ENCODE measurements at places on chromosomes 4 and X. TPM values are rescaled to one million over a fixed set of nuclear protein-coding genes. Genes with fewer than 3 reads are reported as not detected.

- DNase-seq, result no peak
These were observed 229.8 kb downstream of the DKK2 start for GRCh38 chr4:106806158-106806797.

- DNase-seq, result no peak
These were observed 26.1 kb upstream of the VMA21 start for GRCh38 chrX:151370906-151371305.

DNA sequence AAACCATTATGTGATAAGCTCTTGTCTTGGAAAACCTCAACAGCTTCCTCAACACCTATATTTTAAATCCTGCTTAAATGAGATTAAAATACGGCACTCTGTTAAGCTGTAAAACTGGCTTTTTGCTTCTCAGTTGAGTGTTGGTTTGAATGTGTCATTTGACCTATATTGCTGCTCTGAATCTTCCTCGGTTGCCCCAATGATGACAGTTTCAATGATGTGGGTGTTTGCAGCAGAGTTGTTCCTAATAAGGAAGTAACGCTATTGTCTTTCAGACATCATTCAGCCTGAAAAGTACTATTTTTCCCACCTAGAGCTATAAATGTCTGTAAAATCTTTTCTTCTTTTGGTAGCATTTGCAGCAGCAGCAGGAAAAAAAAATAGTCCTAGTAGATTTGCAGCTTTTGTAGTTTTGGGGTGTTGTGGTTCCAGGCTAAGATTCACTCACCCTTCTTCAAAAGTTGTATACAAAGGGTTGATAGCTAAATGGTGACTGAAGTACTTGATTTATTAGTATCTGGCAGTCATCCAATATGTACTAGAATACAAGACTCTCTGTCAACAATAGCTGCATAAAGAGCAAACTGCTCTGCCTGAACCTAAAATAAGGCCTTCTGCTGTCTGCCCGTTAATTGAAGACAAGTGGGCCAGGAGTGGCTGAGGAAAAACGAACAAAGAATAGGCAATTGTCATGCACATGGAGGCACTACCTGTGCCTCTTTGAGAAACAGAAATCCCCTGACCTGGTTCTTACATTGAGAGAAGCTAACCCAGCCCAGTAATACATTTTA lies 333.1 kb downstream of the IL1RAPL1 start:
- no peak for DNase-seq

- peak; percentile 47 for DNase-seq
These were observed 224.3 kb downstream of the DCLK2 start for GRCh38 chr4:150302553-150302952.

DNA sequence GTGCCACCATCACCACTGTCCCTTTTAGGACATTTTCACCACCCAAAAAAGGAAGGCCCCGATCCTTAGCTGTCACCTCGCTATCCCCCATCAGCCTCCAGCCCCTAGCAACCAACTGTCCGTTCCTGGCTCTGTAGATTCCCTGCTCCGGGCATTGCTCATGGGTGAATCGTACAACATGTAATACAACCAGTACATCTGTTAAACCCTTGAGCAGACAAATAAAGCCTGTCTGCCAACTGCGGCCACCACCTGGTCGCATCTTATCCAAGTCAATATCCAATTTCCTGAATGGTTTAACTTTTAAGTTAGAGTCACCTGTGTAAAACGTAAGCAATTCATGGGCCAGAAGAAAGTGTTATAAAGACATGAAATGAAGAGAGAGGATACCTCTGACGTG lies 251.9 kb downstream of the AFAP1 start:
- no peak for DNase-seq

DNA sequence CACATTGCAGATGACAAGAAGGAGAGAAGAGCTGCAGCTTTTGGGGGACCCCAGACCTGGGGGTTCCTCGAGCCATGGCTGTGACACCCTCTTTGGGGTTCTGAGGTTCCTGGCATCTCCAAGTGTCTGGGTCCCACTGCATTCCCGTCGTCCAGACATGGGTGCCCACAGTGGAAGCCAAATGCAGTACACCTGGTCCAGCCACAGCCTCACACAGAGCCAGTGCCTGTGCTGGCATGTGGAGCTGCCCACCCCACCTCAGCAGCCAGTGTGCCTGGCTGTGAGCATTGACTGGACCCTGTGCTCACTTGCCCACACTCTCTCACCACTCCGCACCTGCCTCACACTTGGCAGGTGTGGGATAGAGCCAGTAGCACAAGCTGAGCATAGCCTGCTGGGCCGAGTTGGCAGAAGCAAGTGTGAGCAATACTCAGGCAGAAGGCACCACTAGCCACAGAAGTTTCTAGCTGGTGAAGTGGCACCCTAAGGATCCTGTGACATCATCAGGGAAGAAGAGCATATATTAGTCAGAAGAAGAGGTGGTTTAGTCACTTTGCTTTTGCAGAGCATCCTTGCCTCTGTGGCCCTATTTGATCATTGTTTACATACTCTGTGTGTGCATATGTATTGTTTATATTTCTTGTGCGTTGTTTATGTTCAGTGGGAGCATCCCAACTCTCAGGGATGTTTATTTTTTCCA lies 65.0 kb upstream of the MAGEB2 start:
- no peak for DNase-seq

DNA sequence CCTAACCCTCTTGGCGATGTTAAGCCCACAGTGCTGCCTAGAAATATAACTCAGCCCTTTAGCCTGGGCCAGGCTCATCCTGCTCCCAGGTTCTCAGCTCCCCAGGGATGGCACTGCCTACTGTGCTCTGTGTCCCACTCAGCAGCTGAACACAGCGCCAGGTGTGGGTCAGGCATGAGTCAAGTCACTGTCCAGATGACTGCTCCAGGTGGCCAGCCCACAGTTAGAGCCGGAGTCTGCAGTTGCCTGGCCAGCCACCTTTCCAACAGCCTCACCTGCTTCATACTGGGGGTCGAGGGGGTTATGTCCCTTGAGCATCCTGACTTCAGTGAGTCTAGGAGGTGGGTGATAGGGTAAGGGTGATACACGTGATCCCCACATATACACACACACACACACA lies 48.4 kb downstream of the TBC1D14 start:
- no peak for DNase-seq

DNA sequence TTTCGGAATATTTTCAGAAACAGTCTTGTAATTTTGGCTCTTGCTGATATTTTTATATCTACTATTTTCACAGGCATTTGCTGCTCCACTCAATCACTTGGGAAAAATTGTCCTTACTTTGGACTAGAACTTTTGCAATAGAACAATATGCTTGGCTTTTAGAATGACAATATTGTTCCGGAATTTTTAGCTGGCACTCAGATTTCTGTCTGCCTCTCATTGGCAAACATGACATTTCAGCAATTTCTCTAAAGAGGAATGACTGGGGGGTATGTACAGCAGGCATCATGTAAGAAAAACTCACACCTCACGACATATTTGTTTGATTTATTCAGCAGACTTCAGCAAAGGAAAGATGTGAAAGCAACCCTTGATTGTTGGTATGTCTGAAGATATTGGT lies 243.6 kb upstream of the GPRIN3 start:
- no peak for DNase-seq

DNA sequence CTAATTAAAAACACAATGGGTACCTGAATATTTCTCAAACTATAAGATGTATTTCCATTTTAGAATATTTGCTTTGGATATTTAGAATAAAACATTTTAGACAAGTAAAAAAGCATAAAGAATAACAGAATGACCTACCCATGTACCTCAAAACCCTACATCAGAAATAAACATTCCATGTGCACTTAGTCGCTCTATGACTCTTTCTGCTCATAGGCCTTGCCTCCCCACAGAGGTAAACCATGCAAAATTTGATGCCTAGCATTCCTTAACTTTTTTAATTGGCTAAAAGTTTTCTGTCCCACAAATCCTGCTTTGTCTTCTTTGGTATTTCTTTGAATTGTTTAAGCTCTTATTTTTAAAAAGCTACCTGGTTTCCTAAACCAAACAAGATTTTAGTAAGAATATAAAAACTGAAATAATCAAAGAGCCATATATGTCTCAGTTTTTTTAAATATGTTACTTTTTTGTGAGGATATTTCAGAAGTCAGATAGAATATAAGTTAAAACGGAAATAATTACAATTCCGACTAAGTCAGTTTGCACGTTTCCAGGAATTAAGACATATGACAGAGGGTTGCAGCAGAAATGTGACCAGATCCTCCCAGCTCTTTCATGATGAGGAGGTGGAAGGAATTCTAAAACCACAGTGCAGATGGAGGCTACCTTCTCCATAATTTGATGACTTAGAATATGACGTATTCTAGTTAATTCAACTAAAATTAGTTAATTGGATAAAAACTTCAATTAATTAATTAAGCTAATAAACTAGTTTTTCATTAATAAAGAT lies 102.5 kb downstream of the FIP1L1 start:
- no peak for DNase-seq

GRCh38 chrX:18877469-18877868 lies 106.4 kb downstream of the PHKA2 start:
- no peak for DNase-seq

- no peak for DNase-seq
These were observed 34.7 kb downstream of the MSL3 start for GRCh38 chrX:11792461-11793421.

- DNase-seq, result peak; percentile 83
These were observed 38.9 kb downstream of the PRIMPOL start for GRCh38 chr4:184688447-184688846.

DNA sequence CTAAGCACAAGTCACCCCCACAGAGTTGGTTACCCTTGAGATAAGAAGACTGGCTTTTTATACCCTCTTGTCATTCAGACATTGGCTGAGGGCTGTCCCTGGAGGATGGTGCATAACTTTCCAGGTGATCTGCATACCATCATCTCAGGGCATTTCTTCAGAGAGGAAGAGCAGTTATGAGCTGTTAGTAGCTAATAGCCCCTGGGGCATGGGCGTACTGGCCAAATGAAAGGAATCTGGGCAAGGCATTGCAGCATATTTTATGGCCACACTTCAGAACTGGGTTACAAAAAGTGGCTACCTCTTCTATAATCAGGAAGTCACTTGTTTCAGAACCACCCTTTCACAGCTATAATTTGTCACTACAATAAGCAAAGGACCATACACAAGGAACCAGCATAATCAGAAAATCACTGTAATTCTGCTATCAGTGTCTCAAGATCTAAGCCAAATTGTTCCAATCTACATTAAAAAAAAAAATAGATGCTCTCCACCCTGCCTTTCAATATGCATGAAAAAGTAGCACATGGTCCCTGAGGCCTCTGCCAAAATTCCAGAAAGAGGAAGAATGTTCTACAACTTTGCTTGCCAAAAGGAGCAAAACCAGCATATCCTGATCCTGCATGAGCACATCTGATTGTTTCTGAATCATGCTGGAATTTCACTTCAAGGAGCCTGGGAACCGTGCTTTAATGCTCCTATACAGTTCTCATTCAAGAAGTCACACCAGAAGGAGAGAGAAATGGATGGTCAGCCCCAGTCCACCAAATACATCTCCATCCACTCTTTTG lies 92.0 kb downstream of the TMEM144 start:
- no peak for DNase-seq

DNA sequence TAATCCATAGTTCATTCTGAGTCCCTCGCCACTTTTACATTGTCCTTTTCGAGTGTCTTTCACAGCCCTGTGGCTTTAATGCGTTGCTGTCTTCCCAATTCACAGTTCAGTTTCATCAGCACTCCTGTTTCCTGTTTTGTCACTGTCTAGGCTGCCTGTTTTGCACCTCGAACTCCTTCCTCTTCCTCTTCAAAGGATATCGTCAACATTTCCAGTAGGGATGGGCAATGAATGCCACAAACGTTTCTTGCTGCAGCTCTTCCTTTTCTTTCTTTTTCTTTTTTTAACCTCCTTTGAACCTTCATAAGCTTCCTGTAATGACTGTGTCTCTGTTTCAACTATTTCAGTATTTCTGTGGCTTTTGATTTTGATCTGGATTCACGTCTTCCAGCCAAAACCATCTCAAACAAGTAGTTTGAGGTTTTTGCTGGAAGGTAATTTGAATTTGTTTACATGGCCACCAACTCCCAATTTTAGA lies 105.4 kb downstream of the ANXA3 start:
- DNase-seq, result no peak

Gene ATOH1
- total RNA-seq, result not detected

Gene PWWP3B
- 0.12 TPM for total RNA-seq

Gene CYLC1
- not detected for total RNA-seq

Gene CITED1
- total RNA-seq, result not detected

Gene PRRG1
- total RNA-seq, result 23.1 TPM

Gene ENPP6
- total RNA-seq, result not detected

Data from NCI-H460 (cell line).